CD8-positive, alpha-beta memory T cell (primary cell): ENCODE measurements at places on chromosomes 1 and 21.

DNA sequence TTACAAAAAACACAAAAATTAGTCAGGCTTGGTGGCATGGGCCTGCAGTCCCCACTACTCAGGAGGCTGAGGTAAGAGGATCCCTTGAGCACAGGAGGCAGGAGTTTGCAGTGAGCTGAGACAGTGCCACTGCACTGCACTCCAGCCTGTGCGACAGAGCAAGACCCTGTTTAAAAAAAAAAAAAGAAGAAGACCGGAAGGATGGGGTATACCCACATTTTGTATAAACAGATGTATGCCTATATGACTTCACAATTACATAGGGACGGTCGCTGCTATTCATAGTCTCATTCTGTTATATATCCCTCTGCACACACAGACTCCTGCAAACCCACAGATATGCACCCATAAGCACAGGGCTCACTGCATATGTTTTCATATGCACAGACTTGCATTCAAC, 12.7 kb downstream of the LCK start:
- peaks cover 3% of the 10 kb centered on the region for H3K36me3 ChIP-seq
- no peak overlapping the region for H3K27ac ChIP-seq
- no peaks in the 10 kb centered on the region for H3K27me3 ChIP-seq
- peaks cover 63% of the 10 kb centered on the region for H3K4me1 ChIP-seq
- peak; percentile 71 for DNase-seq
- H3K4me3 ChIP-seq = peak overlapping the region; percentile 49

DNA sequence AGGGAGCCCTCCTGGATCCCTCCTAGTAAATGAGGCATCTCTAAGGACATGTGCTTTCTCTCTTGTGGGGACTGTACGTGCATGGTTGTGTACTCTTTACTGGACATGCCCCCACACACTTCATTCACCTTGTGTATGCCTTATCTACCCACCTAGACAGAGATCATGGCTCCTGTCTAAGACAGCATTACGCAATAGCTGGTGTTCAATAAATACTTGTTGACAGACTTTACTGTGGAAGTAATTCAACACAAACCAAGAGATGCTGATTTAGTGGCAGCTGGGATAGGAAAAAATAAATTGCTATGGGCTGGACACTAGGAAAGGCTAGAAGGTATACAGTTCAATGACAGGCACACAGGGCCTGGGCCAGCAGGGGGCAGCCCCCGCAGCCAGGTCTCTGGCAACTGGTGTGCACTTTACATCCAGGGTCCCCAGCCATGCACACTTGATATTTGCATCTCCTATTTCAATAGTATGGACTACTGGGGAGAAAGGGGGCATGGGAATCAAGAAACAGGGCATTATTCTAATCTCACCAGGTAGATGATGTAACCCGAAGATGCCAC, 24.2 kb downstream of the TRABD2B start:
- no peaks in the 10 kb centered on the region for H3K4me1 ChIP-seq
- H3K27me3 ChIP-seq = no peaks in the 10 kb centered on the region
- DNase-seq = no peak

DNA sequence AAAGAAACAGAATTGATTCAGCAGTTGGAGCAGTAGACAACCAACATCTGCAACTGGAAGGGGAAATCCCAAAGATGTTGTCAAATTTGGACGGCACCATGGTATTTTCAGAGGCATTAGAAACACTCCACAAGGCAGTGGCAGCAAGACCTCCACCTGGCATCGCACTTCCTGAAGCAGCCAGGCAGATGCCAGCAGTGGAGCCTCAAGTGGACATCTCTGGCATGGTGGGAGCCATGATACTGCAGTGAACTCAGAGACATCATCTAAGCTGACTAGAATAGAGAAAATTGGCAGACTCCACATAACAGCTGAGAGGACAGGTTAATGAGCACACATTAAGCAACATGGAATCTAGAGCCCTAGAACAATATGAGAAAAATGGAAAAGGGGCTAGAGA, 33.9 kb upstream of the RGS8 start:
- no peaks in the 10 kb centered on the region for H3K27me3 ChIP-seq
- no peak overlapping the region for H3K27ac ChIP-seq
- DNase-seq = no peak

DNA sequence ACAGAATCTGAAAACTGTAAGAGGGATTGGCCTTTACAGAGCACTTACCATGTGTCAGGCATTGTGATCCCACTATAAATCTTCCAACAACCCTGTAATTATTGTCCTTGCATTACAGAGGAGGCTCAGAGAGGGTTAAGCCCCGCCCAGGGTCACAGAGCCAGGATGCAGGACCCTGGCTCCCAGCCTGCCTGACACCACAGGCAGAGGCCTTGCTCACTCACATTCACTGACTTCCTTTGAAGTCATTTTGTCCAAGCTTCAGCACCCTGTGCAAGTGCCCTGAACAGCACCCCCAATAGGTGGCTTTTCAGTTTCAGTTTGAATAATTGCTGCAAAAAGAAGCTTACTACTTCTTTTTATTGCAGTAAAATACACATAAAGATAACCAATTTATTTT, 256.8 kb upstream of the NFIA start:
- H3K27ac ChIP-seq = no peak overlapping the region
- no peaks in the 10 kb centered on the region for H3K4me1 ChIP-seq
- no peak overlapping the region for H3K4me3 ChIP-seq
- DNase-seq = no peak

DNA sequence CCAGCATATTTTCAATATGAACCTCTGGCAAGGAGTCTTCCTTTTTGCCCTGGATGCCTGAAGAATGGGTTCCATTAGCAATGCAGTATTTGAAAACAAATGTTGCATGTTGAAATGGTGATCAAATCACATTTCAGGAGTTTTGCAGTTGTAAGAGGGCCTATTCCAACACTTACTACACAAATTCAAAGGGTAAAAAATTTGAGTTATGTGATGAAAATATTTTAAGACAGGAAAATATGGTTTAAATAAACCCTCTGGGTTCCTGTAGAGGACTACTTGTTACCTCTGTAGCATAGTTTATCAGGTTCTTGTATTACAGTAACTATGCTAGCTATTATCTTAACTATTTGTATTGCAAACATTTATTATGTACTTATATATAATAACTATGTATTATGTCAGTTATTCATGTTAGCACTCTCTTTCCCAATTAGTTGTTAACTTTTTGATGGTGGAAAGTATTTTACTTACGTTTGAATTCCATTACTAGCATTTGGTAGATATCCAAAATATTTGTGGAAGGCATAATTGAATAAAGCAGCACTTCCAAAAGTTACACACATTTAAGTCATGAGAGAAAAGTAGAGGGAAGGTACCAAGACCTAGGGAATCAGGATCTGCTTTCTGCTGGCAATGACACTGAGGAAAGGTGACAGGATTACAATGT, 312.9 kb downstream of the GRIK1 start:
- DNase-seq = no peak
- H3K27ac ChIP-seq = no peak overlapping the region
- no peaks in the 10 kb centered on the region for H3K4me1 ChIP-seq
- no peak overlapping the region for H3K4me3 ChIP-seq

DNA sequence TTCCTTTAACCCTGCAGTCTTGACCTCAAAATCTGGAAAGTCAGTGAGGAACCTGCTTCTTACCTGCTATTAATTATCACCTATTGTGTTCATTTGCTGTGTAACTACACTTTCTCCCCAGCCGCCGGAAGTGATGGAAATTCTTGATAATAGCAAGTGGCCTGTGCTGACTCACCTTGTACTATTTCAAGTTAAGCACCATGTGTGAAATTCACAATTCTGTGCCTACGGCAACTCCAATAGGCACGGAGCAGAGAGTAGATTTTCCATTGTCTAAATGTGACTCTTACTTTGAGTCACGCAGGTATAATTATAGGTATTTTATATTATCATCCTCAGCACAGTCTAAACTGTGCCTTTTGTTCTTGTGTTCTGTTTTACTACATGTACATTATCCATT, 466.8 kb downstream of the KIF26B start:
- H3K36me3 ChIP-seq = no peaks in the 10 kb centered on the region
- H3K4me3 ChIP-seq = no peak overlapping the region
- H3K4me1 ChIP-seq = no peaks in the 10 kb centered on the region
- H3K27ac ChIP-seq = no peak overlapping the region
- no peaks in the 10 kb centered on the region for H3K27me3 ChIP-seq

- no peak overlapping the region for H3K4me3 ChIP-seq
- H3K27me3 ChIP-seq = no peaks in the 10 kb centered on the region
- H3K4me1 ChIP-seq = no peaks in the 10 kb centered on the region
- no peak for DNase-seq
These were observed 32.3 kb downstream of the RCAN1 start for GRCh38 chr21:34582506-34583150.

DNA sequence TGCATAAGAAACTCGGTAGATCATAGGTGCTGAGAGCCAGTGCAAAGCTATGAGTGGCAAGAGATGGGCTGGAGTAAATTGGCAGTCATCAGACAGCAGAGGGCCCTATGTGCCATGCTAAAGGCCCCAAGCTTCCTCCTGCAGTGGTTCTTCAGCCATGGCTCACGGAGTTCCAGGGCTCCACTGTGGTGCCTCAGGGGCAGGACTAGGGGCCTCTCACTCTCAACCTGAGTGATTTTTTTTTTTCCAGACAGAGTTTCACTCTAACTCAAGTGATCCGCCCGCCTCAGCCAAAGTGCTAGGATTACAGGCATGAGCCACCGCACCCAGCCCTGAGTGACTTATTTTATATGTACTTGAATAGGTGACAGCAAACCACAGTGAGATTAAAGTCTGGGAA, 10.4 kb upstream of the GJA8 start:
- no peak overlapping the region for H3K4me3 ChIP-seq
- H3K27me3 ChIP-seq = no peaks in the 10 kb centered on the region
- no peaks in the 10 kb centered on the region for H3K4me1 ChIP-seq
- H3K27ac ChIP-seq = no peak overlapping the region

DNA sequence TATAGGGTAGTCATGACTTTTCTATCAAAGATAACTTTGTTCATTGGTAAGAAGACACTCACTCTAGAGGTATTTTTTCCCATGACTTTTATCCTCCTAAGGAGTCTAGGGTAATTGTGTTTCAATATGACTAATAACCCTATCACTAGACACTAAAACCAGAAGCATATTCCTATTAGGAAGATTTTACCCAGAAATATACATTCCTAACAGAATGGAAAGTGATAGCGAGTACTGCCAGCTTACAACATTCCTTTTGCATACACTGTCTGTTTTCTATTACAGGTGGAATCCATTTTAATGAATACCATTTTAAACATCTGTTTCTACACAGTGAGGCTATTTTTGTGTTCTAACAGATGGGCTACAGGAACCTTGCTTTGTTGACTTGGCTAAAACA, 31.4 kb upstream of the C1orf185 start:
- H3K27ac ChIP-seq = no peak overlapping the region
- no peaks in the 10 kb centered on the region for H3K27me3 ChIP-seq
- no peak overlapping the region for H3K4me3 ChIP-seq
